ENCODE measurements at places on chromosomes 1 and 21.
A peak's percentile ranks its signal among the peaks of the same experiment; 100 is the strongest.

GRCh38 chr1:204104331-204105130 lies 31.6 kb downstream of the SOX13 start:
- no peak for DNase-seq

DNA sequence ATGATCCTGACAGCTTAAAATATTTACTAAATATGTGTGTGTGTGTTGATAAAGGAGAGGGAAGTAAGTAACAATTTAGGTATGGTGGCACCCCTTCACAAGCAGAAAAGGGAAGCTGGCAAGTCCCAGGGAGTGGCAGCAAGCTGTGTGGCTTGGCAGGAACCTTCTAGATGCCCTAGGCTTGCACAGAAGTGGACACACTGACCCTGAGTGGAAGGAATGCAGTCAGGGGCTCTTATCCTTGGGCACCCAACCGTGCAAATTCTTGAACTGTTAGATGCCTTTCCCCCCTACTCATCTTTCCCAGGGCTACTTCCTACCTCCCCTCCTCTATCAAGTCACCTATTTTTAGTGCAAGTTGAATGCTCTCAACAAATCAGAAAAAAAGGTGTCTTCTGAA lies 18.9 kb downstream of the ACP6 start:
- DNase-seq: no peak

GRCh38 chr1:239914751-239915231 lies 176.9 kb upstream of the FMN2 start:
- DNase-seq: peak; percentile 88

- no peak for DNase-seq
Measured at GRCh38 chr21:32334980-32335531, 36.4 kb downstream of the MRAP start.

DNA sequence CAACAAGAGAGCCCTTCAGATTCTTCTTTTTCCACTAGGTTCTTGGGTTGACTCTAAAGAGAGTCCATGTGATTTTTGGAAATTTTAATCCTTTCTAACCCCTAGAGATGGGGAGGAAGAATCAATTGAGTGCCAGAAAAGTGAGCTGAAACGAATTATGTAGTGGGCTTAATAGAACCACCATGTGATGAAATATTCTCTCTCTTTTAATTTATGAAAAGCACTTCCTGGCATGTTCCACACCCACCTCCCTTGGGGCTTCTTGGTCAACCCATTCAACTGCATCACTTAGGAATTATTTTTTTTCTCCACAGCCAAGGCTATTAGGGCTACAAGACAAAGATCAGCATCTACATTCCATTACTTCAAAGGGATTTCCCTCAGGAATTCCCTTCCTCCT lies 79.6 kb downstream of the ZC3H11B start:
- DNase-seq: no peak

DNA sequence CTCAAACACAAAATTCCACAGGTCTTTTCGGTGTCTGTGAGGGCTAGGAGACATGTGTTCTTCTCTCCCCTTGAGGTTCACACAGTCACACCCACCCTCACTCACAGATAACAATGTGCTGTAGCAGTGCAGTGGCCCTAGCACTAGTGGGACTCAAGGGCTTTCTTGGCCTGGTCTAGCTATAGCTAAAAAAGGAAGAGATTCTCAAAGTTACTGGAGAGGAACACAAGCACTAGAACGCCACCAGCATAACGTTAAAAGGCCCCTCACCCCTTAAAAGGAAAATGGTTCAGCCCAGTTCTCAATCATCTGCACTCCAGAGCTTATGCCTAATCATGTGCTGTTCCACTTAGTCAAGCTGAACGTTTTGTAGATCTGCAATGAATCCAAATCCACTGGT lies 39.5 kb downstream of the RGS8 start:
- no peak for DNase-seq
